Activated T-helper 1 cell treated with Interleukin-2 at 50 U/mL for 16 hours (primary cell): ENCODE measurements at places on chromosomes 3 and 15.

- no peak for DNase-seq
These were observed 7.1 kb upstream of the DVL3 start for GRCh38 chr3:184148076-184148475.

DNA sequence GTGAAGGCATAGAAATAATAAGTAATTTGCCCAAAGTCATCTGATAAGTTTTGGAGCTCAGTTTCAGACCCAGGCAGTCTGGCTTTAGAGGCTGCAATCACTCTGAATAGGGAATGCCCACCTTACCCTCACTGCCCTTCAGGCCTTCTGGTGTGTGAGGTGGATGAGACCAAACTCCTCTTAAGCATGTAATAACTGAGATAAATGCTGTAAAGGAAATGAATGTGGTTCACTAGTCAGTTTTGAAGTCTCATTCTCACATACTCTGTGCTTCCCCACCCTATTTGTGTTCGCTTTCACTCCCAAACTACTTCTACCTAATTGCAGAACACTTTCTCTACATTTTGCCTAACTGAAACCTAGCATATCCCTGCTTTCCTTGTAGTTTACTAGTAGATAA is 144.1 kb downstream of the FILIP1L start:
- DNase-seq = no peak

DNA sequence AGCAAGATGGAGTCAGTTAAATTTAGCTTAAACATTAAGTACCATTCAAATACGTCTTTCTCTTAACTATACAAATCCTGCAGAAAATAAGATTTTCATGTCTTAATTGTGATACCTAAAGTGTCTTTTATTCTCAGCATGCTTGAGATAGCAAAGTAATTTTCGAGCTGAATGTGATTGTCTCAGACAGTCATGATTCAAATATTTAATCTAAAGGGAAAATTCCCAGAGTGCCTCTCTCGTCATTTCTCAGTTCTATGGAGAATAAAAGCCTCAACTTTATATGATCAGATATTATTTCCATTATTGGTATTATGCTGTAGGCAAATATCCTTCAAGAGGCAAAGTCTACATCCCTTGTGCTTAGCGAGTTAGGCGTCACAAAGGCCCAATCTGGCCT is 589.9 kb downstream of the TAFA4 start:
- DNase-seq = no peak

DNA sequence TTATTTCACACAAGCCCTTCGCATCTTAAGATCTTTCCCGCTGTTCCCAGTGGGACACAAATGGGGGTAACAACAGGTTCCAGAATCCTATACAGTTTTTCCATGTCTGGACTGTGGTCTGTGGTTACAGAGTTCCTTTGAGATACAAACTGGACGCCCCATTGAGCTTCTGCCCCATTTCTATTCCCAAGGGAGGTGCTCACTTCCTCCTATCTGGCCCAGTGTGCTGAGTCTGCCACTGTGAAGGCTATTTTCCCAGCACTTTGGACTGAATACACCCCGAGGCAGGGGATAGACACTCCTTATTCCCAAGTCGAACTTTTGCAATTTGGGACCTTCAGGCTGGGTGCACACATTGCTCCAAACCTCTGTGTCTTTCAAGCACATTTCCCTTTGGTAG is 44.0 kb downstream of the MESD start:
- no peak for DNase-seq

- no peak for DNase-seq
These were observed 377.1 kb upstream of the TBL1XR1 start for GRCh38 chr3:177574222-177574856.

DNA sequence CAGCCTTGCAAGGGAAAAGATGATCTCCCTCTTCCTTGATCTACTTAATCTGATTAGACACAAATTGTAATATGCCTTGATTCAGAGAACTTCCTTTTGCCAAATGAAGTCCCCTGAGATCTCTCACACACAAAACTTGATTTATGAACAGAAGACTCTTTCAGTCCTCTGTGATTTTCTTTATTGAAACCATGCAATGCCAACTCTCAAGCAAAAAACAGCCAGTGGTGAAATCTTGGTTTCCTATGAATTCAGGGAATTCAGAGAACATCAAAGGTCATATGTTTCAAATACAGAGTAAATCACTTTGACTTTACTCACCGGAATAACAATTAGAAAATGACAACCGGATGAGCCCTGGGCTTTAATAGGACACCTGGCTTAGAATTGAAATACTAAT is 211.7 kb downstream of the ABHD5 start:
- DNase-seq = no peak

DNA sequence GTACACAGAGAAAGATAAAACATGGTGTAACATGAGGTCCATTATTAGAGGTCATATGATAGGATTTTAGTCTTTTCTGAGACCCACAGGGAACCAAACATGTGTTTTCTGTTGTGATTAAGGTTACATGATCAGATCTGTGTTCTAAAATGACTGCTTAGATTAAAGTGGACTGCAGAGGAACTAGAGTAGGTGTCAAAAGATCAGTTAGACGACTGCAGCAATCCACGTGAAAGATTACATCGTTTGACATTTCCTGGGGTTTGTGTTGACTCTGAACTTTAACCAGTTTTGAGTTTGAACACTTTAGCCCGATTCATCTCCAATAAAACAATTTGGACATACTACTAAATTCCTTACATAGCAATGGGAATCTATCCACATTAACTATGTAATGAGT is 5.1 kb downstream of the MIX23 start:
- no peak for DNase-seq

GRCh38 chr3:184443364-184443763 is 63.5 kb downstream of the CHRD start:
- no peak for DNase-seq

DNA sequence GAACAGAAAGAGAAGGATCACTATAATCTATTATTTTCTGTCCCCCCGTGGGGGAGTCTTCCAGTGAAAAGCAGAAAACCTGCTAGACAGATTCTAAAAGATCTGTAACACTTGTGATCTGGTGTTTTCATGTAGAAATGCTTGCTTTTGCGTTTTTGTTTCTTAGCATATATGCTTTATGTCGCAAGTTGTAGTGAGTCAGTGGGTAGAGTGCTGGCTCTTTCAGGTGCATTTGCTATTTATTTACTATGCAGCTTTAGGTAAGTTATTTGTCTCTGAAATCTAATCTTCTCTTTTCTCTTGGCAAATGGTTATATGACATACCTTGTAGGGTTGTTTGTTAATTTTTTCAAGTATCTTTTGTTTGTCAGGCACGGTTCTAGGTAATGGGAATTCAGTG is 9.4 kb downstream of the AKAP13 start:
- DNase-seq = no peak

DNA sequence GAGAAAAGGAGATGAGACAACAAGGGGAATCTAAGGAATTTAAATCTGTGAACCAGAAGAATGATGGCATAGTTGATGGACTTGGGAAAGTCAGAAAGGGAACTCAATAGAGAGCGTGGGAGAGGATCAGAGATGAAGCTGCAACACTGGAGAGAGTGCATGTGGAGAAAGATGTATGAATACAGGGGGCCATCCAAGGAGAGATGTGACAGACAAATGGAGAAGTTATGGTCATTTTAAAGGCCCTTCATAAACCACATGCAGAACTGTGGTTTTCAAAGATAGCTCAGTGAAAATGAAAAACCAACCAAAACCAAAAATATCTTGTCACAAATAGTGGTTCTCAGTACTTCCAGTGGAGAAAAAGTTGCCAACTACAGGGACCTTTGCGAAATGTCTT is 265.2 kb downstream of the SUCLG2 start:
- DNase-seq = no peak

DNA sequence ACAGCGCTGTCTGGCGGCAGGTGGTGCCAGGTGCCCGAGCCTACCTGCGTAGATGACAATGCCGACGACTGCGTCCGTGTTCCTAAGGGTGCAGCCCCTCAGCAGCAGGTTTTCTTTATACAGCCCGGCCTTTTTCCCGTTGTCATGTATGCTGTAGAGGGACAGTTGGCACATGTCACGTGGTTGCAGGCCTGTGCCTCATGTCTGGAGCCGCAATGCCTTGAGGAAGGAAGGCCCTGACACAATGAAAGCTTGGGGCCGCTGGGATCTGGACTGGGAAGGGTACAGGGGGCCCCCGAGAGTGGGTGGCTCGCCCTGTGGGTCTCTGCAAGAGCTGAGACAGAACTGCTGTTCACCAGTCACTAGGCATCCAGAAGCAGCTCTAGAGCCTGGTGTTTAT is 136.0 kb downstream of the ATP10A start:
- DNase-seq = no peak

- DNase-seq = no peak
These were observed 9.7 kb downstream of the LIPC start for GRCh38 chr15:58441376-58442070.

DNA sequence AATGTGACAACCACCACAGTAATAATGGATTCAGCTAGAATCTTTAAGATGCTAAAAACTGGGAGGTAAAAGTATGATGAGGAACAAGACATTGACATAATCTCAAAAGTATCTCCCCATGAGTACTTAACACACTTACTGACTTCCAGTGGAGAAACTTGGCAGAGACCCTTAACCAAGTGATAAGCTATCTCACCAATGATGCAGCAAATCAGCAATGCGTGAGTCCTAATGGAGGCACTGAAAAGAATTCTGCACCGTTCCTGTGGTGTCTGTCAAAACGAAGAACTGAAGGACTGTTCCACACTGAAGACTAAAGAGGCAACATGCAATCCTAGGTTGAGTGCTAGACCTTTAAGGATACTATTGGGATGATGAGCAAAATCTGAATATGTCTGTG is 67.9 kb upstream of the OCA2 start:
- no peak for DNase-seq

GRCh38 chr3:155292133-155292532 is 1.4 kb downstream of the STRIT1 start:
- DNase-seq = no peak

DNA sequence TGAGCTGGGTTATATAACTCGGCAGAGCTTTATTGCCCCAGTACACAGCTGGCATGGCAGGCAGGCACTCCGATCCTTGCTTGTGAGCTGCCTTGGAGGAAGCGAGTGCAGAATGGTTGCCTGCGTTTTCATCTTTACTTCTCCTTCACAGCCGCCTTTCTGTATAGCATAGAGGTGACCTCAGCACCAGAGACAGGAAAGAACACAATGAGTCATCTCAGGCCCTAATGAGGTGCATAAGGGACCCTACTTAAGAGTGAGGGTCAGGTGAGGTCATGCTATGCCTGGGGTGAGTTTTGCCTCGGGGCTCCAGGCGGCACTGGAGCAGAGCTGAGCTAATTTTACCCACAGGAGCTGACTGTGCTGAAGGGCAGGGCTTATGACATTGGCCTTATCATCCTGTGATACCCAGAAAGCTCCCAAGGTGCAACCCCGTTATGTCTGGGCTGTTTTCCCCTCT is 43.5 kb downstream of the LPP start:
- DNase-seq = no peak

DNA sequence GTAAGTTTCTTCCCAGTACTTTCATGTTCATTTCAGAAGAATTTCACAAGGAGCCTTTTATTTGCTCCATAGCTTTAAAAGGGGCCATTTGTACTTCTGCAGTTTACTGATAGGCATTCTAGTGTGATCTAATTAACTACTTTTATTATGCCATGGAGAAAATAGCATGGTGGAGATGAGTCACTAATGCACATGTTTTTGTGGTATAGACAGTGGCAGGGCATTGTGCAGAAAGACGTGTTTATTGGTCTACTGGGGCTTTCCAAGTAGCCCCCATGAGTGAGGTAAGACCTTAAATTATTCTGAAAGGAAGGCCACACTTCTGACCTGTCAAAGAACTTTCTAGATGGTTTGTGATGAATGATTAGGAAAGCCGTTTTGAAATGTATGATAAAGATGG is 810.0 kb upstream of the NR2F2 start:
- no peak for DNase-seq

DNA sequence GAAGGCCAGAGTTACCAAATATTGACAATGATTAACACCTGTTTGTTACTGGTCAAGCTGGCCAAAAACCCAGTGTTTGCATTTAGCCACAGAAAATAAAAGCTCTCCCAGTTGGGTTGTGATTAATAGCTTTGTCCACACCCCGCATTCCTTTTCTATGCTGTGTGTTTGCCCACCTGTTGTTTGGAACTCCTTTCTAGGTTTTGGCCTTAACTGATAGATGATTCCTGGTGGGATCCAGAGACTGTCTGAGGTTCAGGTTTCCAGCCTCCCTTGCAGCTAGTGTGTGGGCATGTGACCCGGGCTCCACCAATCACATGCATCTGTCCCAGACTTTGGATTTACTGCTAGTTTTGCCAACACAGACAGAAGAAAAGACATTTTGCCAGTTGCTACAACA is 83.8 kb downstream of the PTPRG start:
- DNase-seq = no peak

- no peak for DNase-seq
These were observed at the start of gene GPR15 for GRCh38 chr3:98531622-98532274. Gene GPR15 (plus strand): TSS chr3:98531978. CDS start chr3:98532034, 56 bp downstream.

GRCh38 chr15:93617443-93617842 is 528.4 kb upstream of the RGMA start:
- DNase-seq = no peak

- DNase-seq = no peak
These were observed 210.7 kb downstream of the TLE3 start for GRCh38 chr15:69887009-69887408.

GRCh38 chr3:60579734-60580133 is 671.5 kb downstream of the FHIT start:
- DNase-seq = no peak

GRCh38 chr15:35089551-35089950 is 4.5 kb upstream of the NANOGP8 start:
- no peak for DNase-seq

- no peak for DNase-seq
These were observed 6.2 kb downstream of the STIMATE start for GRCh38 chr3:52891164-52891563.

- no peak for DNase-seq
These were observed 749.1 kb downstream of the ROBO1 start for GRCh38 chr3:79018671-79019136.

- no peak for DNase-seq
These were observed 62.1 kb upstream of the ABHD2 start for GRCh38 chr15:89026167-89026566.

DNA sequence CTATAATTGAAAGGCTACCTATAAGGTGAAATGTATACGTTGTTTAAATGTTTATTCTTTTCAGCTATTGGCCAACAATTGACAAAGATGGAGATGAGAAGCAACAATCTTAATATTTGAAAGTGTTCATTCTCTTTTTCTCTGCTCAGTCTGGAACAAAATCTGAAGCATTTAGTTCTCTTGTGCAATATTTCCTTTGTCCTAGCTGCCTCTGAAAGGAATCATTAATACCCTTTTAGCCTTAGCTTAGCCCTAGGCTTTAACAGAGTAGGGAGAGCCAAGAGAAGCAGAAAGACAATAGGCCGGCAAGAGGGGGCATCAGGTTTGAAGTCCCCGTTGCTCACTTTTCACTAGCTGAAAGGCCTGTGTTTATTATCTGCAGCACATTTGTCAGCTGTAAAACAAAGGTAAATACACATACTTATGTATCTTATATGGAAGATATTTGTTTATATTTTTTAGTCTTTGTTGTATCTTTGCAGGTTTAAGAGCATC is 422.5 kb upstream of the SEMA6D start:
- no peak for DNase-seq

- no peak for DNase-seq
These were observed 19.7 kb downstream of the STARD5 start for GRCh38 chr15:81304226-81304625.
